ENCODE measurements at places on chromosomes 2 and 18.

DNA sequence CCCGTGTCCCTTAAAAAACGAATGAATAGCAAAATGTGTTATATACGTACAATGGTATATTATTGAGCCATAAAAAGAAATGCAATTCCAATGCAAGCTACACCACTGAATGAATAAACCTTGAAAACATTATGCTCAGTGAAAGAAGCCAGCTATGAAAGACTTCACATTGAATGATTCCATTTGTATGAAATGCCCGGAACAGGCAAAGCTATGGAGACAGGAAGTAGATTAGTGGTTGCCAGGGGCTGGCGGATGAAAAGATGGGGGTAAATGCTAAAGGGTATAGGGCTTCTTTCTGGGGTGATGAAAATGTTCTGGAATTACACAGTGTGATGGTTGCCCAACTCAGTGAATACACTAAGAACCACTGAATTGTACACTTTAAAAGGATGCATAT lies 113.3 kb downstream of the NOL10 start:
- DNase-seq = no peak

DNA sequence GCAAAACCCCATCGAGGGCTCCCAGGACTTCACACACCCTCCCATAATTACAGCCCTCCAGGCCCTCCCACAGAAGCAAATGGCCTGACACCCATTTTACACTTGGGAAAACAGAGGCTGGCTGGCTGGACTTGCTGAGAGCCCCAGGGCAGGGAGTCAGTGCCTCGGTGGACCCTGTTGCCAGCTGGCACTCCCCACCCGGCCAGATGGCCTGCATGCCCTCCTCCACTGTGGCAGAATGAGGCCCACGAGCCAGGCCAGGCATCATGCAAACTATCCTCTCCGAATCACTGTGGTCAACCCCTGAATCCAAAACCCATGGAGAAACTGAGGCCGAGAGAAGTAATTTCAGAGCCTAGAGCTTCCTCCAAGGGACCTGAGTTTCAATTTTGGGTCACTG lies 129.7 kb downstream of the SMAD2 start:
- no peak for DNase-seq

DNA sequence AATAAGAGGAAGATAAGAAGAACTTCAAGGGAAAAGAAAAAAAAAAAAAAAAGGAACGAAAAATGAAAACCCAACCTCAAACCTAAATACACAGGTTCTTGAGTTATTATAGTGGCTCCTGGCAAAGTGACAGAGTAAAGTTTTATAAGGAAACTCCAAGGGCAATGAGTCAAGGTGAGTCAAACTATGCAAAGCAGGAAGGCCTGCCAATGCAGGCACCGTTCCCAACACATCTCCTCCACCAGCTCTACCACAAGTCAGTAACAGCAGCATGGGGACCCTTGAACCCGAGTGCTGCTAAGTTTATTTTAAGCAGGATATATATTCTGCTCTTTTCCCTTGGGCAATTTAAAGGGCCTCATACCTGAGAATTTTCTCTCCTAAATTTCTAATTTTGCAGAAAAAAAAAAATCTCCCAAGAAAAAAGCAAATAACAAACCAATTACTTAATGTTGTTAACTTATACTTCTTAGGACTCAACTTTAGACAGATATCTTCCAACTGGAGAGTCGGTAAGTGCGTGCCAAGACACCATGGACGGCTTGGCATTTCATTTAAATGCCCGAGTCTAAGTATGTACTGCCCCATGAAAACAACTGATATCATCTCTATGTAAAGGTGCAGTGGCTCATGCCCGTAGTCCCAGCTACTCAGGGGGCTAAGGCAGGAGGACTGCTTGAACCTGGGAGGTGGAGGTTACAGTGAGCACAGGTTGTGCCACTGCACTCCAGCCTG lies 75.7 kb upstream of the TFCP2L1 start:
- no peak for DNase-seq

- DNase-seq = no peak
Observed at GRCh38 chr18:58354051-58354450, 274.8 kb downstream of the ALPK2 start.

GRCh38 chr2:234458466-234458865 lies 38.4 kb downstream of the ARL4C start:
- no peak for DNase-seq

- no peak for DNase-seq
Observed at GRCh38 chr2:174654419-174654941, 56.9 kb upstream of the WIPF1 start.

- no peak for DNase-seq
Observed at GRCh38 chr2:151619337-151619989, 114.8 kb downstream of the NEB start.

DNA sequence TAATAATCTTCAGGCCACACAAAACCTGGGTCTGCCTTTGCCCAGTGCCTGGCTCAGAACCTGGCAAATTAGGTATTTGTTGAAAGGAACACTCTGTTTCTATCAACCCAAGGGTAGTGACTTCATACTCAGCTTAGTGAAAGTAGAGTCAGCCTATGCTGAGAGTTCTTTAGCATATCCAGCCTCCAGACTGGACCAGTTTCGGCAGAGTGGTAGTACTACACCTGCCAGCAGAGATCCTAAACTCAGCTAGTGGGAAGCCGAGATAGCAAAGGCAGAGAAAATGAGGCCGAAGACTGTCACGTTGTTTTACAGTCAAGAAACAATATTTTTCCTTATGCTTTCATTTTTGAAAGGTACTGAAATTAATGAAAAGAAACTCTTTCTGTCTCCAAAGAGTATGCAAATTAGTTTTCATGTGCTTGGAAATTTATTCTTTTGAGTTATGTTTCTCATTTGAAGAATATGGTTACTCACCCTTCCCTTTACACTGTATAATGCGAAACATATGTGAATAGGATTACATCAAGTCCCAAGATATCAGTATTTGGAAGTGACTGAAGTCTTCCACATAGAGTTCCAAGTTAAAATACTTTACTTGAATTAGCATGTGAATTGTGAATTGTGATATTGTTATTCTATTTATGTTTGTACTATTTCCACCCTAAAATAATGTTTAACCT lies 52.2 kb upstream of the UGP2 start:
- DNase-seq = no peak

DNA sequence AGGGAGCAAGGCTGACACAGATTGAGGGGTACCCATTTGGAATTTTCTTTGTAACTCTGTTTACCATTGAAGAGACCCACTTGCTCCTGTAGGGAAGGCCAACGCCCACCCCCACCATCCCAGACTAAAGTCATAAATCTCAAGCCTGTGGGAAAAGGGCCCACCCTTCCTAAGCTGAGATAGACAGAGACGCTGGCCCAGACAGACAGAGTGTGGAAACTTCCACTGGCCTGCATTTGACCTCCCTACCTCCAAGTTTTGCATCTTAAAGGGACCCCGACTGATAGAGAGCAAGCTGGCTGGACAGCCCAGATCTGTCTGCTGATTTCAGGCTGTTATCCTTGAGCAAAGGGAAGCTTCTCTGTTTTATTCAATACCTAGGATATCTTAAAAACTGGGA lies 48.2 kb upstream of the SLC14A2 start:
- no peak for DNase-seq

DNA sequence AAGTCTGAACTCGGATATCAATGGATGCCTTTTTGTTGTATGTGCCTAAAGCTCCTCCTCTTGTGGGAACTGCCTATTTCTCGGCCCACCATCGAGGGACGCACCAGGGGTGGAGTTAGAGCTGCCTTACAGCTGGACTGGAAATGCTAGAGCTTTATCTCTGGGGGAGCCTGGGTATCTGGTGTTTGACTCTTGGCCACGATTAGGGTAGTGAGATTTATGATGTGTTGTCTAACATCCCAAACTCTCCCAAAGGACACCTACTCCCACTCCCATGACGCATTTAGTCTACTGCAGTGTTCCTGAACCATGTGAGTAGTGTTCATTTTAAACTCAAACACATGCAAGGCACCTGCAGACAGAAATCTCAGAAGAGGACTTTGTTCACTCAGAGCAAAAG lies 594.8 kb downstream of the METTL4 start:
- no peak for DNase-seq

- DNase-seq = no peak
Observed at GRCh38 chr2:217672472-217672871, 330.3 kb downstream of the TNS1 start.

DNA sequence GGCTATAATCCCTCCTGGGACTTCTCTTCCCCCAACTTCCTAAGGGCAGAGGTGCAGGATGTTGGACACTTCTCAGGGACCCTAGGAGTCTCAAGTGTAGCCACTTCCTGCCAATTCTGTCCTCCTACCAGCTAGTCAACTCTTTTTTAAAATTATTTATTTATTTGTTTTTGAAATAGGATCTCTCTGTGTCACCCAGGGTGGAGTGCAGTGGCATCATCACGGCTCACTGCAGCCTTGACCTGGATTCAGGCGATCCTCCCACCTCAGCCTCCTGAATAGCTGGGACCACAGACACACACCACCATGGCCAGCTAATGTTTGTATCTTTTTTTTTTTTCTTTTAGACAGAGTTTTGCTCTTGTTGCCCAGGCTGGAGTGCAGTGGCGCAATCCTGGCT lies 11.5 kb downstream of the SFTPB start:
- DNase-seq = no peak

Measured in dorsolateral prefrontal cortex (tissue), 122 donors.